Left renal pelvis (tissue), 4 donors: ENCODE measurements at places on chromosomes 16 and 17. TPM values are rescaled to one million over a fixed set of nuclear protein-coding genes. Genes with fewer than 3 reads are reported as not detected.
A peak's percentile ranks its signal among the peaks of the same experiment; 100 is the strongest.

Gene CCL16
- 0.53 TPM for polyA plus RNA-seq

Gene NPW
- polyA plus RNA-seq: 9.0 TPM

Gene CD300E
- polyA plus RNA-seq: 0.24 TPM

Gene DRC3
- 24.6 TPM for polyA plus RNA-seq

Gene ZDHHC1
- 11.3 TPM for polyA plus RNA-seq

Gene PHB1
- 209 TPM for polyA plus RNA-seq

Gene MMP15
- 12.0 TPM for polyA plus RNA-seq

Gene HSPB9
- polyA plus RNA-seq: 0.27 TPM

Gene KRTAP4-5
- polyA plus RNA-seq: not detected

Gene RAB34
- polyA plus RNA-seq: 179 TPM

Gene GAST
- polyA plus RNA-seq: not detected

DNA sequence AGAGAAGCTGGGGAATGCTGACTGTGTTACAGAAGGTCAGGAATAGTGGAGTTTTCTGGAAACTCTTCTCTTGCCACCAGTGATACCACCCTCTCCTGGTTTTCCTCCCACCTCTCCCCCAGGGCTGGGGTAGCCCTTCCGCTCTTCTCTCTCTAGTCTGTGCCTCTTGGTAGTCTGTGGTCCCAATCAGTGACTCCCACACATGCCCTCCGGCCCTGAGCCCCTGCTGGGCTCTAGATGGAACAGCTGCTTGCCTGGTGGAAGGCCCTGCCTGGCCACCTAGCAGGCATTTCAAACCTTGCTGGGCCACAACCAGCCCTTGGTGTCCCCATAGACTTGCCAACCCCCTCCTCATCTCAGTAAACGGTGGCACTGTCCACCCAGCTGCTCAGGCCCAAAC is 15.2 kb upstream of the MTSS2 start:
- no peak for DNase-seq

DNA sequence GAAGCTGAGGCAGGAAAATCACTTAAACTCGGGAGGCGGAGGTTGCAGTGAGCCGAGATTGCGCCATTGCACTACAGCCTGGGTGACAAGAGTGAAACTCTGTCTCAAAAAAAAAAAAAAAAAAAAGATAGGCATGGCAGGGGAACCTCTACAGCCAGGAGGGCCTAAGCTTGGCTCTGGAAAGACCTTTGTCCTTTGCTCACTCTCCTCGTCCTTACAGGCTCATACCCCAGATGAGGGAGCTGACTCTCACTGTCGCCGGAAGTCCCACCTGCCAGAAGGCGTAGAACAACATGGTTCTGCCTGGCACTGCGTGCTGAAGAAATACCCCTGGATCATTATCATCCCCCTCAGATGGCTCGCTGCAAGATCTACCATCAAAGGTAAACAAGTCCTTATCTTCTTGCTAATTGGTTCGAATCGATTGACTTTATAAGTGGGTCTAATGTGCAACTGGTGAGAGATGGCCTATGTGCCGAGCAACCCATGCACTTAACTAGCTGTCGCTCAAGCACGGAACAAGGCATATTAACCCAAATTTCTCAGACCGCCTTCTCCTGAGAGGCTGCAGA is 29.7 kb downstream of the RTN4RL1 start:
- no peak for DNase-seq

DNA sequence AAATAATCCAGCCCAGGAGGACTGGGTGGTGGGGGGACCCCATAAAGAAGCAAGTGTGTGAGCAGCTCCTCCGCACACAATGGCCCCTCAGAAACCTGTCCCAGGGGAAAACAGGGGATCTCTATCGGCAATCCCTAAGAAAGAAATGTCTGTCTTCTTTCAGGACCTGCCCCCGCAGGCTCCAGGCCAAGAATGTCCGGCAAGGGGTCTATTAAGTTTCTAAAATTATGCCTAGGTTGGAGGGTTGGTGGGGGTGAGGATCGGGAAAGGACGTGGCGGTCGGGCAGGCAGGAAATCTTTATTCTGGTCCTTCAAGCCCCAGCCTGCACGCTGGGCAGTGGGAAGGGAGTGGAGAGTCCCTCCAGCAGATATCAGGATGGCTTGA is 23.4 kb upstream of the LITAF start:
- no peak for DNase-seq

- no peak for DNase-seq
Measured at GRCh38 chr16:47197536-47198179, 53.9 kb upstream of the NETO2 start.

- no peak for DNase-seq
Measured at GRCh38 chr17:15263680-15264079, 1.4 kb downstream of the PMP22 start.

DNA sequence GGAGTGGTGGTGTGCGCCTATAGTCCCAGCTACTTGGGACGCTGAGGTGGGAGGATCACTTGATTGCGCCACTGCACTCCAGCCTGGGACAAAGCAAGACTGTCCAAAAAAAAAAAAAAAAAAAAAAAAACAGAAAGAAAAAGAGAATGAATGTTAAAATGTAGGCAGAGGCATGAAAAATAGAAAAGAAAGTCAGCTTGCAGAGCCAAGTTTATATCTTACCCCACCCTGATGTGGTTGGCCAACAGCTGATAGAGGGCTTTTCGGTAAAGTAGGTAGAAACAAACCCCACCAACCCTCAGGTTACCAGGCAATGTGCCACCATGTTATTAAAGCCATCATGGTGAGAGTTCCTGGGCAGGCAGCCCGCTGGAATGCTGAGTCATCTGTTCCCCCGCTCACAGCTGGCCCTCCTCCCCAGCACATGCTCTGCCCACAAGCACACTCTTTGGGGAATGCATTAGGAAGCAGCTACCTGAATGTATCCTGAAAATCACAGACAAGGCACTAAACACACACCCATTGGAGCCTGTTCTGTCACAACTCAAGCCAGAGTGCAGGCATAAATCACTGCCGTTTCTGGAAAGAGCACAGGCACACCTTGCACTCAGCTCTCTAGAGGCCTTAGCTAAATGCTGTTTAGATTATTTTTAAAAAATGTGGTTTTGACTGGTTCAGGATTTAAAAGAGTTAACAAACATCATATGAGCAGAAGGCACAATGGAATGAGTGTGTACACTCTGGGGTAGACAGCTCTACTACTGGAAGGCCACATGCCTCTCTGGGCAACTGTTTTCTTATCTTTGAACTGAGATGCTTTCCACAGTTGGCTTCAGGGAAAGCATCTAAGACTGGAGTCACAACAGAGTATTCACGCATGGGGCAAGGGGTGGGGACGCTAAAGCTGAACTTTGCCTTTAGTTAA is 128.5 kb downstream of the PARN start:
- no peak for DNase-seq

- DNase-seq: no peak
Measured at GRCh38 chr16:56289416-56289815, 98.1 kb downstream of the GNAO1 start.

GRCh38 chr17:45320931-45321461 is 4.2 kb upstream of the MAP3K14 start:
- DNase-seq: no peak

- no peak for DNase-seq
Measured at GRCh38 chr16:50245417-50246298, 20.7 kb upstream of the ADCY7 start.

- no peak for DNase-seq
Measured at GRCh38 chr16:73011926-73012325, 36.0 kb downstream of the ZFHX3 start.

- no peak for DNase-seq
Measured at GRCh38 chr16:48318630-48319029, 66.6 kb downstream of the SIAH1 start.

DNA sequence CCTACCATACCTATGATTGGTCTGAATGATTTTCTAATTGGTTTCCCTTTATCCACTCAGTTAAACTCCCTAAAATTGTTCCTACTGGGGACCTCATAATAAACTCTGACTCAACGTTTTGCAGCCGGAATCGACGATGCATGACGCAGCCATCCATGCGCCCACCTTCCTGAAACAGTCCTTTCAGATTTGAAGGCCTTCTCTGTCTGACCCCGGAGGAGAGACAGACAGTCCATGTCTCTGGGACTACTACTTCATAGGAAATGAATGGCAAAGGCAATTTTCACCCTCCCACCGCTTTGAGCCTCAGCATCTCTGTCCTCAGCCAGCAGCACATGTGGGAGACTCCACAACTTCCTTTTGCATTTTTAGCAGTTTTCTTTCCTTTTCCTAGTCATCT is 13.5 kb downstream of the VAT1L start:
- no peak for DNase-seq

GRCh38 chr17:71461498-71462169 is 659.2 kb upstream of the SOX9 start:
- no peak for DNase-seq

DNA sequence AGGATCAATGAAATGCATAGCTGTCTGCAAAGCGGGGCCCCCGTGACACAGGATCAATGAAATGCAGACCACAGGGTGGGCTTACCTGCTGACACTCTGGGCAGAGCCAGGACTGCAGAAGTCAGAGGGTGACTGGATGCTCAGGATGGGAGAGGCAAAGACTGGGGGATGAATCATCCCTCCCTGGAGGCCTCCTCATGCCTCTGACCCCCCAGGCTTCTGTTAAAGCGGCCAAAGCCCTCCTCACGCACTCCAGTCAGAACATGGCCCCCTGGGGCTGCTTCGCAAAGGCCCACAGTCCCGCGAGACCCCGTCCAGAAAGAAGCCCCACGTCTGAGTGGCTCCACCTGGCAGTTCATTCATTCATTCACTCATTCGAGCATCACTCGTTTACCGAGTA is 38.4 kb upstream of the FOXF1 start:
- no peak for DNase-seq

DNA sequence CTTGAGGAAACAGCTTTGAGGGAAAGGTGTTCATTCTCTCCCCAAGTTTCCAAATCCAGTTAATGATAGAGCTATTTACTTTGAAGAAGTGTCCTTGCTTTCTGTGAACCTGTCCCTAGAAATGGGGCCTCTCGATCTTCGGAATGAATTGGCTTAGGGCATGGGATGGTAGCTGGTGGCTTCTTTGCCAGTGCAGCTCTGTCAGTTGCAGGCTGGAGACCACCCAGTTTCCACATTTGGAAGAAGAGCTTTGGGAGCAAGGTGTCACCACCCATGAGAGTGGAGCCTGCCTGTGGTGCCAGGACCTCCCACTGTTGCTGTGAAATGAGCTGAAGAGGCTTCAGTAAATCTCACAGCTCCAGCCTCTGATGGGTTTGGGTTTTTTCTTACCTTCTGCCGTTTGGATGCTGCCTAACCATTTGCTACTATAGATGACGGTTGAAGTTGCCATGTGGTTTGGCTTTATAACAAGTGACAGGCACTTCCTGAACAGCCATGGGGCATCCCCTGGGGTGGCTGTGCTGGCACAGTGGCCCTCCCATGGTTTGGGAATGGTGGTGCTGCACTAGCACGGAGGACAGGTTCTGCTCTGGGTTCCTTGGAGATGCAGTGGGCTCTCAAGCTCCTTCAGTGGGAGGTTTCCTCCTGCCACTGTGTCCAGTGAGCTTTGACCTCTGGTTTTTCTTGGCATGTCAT is 19.5 kb upstream of the SLC5A10 start:
- DNase-seq: no peak

GRCh38 chr16:1433756-1434155 is 2.9 kb downstream of the PERCC1 start:
- DNase-seq: no peak

GRCh38 chr16:69906838-69907401 is 44.2 kb upstream of the CLEC18A start:
- DNase-seq: no peak

- DNase-seq: no peak
Measured at GRCh38 chr16:48955837-48956236, 325.8 kb downstream of the CBLN1 start.

DNA sequence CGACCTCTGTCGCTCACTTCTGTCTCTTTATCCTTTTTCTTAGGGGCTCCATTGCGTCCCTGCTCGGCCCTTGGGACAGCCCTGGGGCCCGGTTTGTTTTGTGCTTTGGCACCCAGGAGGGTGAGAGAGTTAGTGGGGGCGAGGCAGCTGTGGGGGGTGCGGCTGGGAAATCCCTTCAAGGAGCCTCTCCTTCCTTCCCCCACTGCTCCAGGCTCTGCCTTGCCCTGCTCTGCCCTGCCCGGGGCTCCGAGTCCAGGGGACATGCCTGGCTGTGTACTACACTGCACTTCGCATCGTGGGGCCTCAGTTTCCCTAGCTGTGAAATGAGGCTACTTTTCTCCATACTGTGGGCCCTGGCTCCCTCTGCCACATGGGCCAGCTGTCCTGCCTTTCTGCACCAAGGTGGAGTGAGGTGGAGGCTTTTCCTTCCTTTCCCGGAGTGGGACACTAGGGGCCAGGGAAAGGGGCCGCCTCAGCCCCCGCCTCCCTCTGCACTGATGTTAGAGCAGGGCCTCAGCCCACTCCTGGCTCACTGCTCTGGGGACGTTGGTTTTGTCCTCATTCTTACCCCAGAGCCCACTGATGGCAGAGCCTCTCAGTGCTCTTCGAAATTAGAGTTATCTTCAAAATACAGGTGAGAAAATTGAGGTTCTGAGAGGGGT is 980 bp downstream of the LLGL1 start:
- no peak for DNase-seq

DNA sequence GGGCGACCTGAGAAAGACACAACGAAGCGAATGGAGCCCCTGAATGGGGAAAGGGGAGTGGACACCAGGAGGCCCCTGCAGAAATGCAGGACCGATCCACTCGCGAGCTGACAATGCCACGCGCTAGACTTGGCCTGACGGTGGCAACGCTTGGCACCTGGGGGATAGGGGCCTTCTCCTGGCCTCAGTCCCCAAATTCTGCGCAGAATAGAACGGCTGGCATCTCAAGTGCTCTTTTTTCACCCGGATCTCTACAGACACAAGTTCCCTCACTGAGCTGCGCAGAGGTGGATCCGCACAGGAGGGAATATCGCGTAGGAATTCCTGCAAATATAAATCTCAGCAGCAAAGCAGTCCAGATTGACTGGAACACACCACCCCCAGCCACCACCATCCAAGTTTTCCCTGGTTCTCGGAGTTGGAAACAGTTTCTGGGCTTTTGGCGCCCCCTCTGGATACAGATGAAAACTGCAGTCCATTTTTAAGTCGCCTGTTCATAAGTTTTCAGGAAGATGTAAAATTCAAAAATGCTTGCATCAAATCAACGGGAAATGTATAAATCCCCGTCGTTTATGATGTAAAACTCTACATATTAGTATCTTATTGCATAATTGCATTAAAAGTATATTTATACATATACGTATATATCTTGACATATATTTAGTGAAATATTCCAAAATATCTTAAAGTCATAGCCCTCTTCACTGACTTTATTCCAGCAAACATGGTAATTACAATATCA is 2.3 kb upstream of the SOX9 start:
- peak; percentile 81 for DNase-seq

DNA sequence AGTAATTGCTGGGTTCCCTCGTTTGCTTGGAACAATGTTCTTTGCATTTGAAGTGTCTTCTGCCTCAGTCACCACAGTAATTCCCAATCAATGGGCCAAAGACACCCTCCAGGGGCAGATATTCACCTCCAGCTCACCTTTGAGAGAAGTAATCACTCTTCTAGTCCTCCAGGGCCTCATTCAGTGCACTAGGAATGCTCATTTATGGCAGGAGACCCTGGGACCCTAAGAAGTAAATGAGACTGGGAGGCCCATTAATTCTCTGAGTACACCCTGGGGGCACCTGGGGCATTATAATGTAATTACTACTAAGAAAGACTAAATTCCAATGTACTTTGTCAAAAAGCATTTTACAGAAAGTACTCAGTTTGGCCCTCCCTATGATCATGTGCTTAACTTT is 158.2 kb upstream of the XYLT1 start:
- no peak for DNase-seq
